ENCODE measurements at places on chromosomes 5 and 9.

DNA sequence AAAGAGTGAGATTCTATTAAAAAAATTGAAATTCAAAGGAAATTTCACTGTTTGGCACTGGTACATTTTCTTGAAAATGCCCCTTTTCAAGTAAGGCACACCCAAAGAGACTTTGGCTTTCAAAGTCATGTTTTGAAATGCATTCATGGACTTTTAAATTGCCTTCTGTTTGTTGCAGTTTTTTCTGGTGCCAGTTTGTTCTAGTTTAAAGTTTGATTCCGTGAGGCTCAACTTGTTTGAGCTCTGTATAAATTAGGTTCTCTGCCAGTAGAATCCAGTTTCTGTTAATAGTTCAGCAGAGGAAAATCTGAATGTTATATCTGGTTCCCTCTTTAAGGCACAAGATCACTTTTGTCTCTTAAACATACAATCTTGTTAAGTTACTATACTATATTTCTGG is 16.4 kb downstream of the ATP6V0E1 start:
- DNase-seq = no peak

- DNase-seq = no peak
These were observed 118.1 kb upstream of the SMIM23 start for GRCh38 chr5:171667341-171668096.

DNA sequence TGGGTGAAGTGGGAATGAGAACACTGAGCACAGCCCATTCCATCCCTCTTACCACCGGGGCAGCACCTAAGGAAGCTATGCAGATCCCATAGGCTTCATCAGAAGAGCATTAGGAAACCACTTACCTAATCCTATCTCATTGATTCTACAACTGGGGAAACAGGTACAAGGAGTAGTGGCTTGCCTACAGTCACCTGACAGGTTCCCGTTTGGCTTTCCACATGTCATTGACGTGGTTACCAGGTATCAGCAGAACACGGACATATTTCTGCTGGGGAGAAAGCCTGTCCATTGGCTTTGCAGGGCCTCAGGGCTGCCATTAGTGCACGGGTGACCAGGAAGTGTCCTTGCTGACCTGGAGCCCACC is 11.3 kb downstream of the AFAP1L1 start:
- DNase-seq = no peak

GRCh38 chr9:102428305-102428704 is 566.8 kb upstream of the CYLC2 start:
- no peak for DNase-seq

DNA sequence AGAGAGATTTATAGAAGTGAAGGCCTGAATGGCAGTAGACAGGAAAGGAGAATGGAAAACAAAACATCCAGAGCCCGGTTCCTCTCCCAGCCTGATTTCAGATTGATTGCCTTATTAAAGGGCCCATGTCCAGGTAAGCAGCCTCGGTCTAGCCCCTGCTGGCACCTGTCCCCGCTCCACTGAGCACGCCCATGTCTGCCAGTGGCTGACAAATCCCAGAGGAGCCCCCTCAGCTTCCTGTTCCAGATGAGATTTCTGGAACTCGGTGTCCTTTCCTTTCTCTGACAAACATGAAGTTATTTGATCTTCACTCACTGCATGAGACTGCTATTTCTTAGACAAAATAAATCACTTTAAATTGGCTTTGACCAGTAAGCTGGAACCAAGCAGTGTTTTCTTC is 187.0 kb upstream of the ADCY2 start:
- DNase-seq = no peak

Measured in GM13977 (cell line).